ENCODE measurements at places on chromosomes 16 and 17. TPM values are rescaled to one million over a fixed set of nuclear protein-coding genes. Genes with fewer than 3 reads are reported as not detected.

OR1F1 gene
- 0.07 TPM for total RNA-seq

FOXF1 gene
- 0.46 TPM for total RNA-seq

FAM83G gene
- 27.7 TPM for total RNA-seq

AIPL1 gene
- total RNA-seq = not detected

TBC1D3G gene
- total RNA-seq = not detected

GPR142 gene
- total RNA-seq = 0.26 TPM

NXN gene
- 27.1 TPM for total RNA-seq

ABCA8 gene
- total RNA-seq = 198 TPM

CDH11 gene
- 880 TPM for total RNA-seq

KRTAP2-3 gene
- total RNA-seq = 0.56 TPM

CD19 gene
- not detected for total RNA-seq

ABCA6 gene
- 42.6 TPM for total RNA-seq

STH gene
- not detected for total RNA-seq

OSGIN1 gene
- 3.7 TPM for total RNA-seq

RNF157 gene
- total RNA-seq = 0.30 TPM

TBC1D3K gene
- total RNA-seq = 0.07 TPM

CCDC200 gene
- not detected for total RNA-seq

EVPL gene
- total RNA-seq = 0.10 TPM

PMP22 gene
- total RNA-seq = 78.1 TPM

CACNG1 gene
- total RNA-seq = not detected

ITGB3 gene
- 38.3 TPM for total RNA-seq

MMP28 gene
- total RNA-seq = 0.65 TPM

EEF2K gene
- 25.3 TPM for total RNA-seq

TMIGD1 gene
- not detected for total RNA-seq

PLXDC1 gene
- total RNA-seq = 3.5 TPM

RAC3 gene
- total RNA-seq = 4.6 TPM

ACSM3 gene
- total RNA-seq = 0.65 TPM

HS3ST6 gene
- total RNA-seq = not detected

MOSMO gene
- total RNA-seq = 13.7 TPM

DEXI gene
- 41.8 TPM for total RNA-seq

PPY gene
- total RNA-seq = not detected

DCUN1D3 gene
- total RNA-seq = 26.3 TPM

PKD1 gene
- 395 TPM for total RNA-seq

CES1 gene
- total RNA-seq = 5.8 TPM

KRT33A gene
- not detected for total RNA-seq

GDPD1 gene
- 0.98 TPM for total RNA-seq

CCL17 gene
- total RNA-seq = not detected

JUP gene
- total RNA-seq = 40.7 TPM

KRT14 gene
- total RNA-seq = 1.3 TPM

SBK1 gene
- 0.03 TPM for total RNA-seq

CDC42EP4 gene
- 36.4 TPM for total RNA-seq

TEKT1 gene
- total RNA-seq = not detected

TVP23A gene
- not detected for total RNA-seq

KRTAP1-5 gene
- total RNA-seq = 1.6 TPM

PCGF2 gene
- total RNA-seq = 8.4 TPM

ITGAD gene
- not detected for total RNA-seq

C16orf46 gene
- total RNA-seq = 1.0 TPM

CA4 gene
- total RNA-seq = not detected

CHCT1 gene
- not detected for total RNA-seq

LAT gene
- 0.78 TPM for total RNA-seq

TBX6 gene
- 0.13 TPM for total RNA-seq

MEOX1 gene
- total RNA-seq = 0.07 TPM

CIAO2B gene
- 137 TPM for total RNA-seq
